ENCODE measurements at places on chromosomes 6 and 20.

DNA sequence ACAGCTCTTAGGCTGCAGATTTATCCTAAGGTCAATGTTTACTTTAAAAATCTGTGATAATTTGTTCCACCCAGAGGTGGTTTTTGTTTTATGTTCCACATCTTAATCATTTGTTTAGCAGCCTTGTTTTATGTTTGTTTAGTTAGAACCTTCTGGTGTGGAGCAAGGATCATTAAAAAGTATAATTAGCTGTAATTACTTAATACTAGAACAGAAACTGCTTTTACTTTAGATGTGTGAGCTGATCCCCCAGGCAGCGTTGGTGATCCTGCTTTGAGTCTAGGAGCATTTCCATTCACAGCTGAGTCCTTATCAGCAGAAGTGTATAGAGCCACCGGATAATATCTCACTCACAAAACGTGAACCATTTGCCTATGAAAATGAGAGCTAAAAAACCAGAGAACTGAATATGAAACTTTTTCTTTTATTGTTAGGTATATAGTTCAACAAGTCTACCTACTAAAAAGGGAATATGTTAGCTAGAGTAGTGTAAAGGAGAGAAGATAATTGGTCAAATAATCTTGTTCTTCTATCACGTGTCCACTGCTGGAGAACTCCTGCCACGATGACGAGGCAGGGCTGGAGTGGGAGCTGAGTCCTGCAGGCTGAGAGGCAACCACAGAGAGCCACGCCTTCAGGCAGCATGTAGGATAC, 78.5 kb downstream of the TRMT11 start:
- no peak for DNase-seq

DNA sequence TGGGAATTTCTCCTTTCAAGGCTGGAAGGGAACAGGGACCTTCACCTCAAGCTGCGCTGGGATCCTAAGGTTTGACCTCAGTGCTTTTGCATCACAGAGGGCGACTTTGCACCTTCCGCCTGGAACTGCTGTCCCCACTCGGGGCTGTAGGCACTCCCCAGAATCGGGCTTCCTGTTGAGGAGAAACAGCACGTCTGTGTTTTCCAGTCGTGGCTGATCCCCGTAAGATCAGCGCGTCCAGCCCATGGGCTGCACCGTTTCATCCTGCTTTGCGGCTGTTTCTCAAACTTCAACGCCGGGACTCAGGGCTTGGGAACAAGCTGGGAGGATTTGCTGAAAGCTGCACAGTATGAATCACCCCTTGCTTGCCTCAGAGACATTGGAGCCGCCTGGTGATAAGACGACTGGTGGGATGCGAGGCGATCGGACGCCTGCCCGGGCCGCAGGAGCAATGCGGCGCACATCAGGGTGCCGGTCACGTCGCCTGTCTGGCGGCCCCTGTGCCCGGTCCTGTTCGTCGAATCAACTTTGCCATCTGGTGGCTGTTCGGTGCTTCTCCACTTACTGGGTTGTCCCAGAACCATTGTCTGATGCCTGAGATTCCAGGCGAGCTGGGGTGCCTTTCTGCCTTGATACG, 53.6 kb upstream of the FRMD1 start:
- DNase-seq = no peak

- DNase-seq = no peak
Measured at GRCh38 chr6:10418862-10419748, 4.2 kb upstream of the TFAP2A start.

DNA sequence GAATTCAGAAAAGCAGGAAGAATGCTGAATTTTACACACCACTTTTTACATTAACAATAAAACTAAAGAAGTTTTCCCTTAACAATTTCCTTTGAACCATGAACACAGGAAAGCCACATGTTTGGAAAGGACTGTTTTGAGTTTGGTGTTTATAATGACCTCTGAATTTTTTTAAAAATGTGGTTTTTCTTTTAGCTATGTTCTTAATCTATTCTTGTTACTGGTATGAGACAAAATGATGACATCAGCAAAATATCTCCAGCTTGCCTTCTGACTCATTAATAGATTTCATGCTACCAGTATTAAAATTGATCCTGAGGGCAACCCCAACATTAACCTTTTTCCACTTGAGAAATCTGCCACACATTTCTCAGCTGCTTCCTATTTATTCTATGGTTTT, 217.5 kb upstream of the THEMIS start:
- no peak for DNase-seq

DNA sequence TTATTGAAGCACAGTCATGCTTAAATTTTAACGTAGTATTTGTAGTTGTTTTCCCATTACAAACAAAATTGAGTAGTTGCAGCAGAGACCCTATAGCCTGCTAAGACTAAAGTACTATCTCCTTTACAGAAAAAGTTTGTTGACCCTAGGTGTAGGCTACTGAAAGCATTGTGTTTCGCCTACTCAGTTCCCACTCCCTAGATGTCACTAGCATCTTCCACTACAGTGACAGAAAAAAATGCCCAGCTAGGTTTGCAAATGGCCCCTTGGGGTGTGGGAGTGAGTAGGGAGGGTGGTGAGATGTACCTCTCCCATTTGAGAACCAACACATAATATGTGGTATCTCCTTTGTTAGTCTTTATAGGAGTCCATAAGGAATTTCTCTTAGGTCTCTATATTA, 34.5 kb downstream of the UBR2 start:
- DNase-seq = no peak

DNA sequence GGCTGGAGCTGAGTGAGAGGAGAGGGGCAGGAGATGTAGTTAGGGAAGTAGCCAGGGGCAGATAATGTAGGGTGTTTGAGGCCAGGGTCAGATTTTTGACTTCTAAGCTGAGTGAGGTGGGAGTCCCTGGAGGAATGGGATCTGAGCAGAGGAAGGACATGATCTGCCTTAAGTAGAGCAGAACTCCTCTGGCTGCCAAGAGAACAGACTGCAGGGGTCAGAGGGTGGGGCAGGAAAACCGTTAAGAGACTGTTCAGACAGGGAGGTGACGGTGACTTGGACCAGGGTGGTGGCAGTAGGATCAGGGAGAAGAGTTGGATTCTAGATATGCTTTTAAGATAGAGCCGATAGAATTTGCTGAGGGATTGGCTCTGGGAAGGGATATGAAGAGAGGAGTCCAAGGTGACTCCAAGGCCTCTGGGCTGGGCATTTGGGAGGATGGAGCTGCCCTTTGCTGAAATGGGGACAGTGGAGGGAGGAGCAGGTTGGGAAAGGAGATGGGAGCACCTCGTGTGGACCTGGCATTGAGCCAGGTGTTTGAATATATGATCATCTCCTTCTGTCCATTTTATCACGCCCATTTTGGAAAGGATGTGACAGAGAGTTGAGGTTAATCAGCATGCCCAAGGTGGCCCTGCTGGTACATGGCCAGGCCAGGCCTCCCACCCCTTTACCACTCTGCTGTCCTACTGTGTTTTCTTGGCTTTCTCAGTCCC, 18.8 kb downstream of the EYA2 start:
- DNase-seq = no peak

DNA sequence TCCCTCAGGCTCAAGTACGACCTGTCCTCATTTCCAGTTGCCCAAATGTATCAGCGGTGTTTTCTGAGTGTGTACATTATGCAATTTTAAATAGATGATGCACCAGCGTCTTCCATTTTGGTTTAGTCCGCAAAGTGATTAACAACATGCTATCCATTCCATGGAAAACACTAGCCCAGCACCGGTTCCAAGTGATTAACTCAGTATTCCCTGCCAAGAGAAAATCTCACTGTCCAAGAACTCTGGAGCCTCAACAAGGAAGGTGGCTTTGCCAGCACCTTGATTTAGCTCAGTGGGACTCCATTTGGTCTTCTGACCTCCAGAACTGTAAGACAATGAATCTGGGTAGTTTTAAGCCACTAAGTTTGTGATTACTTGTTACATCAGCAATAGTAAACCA, 107.2 kb downstream of the FOXC1 start:
- DNase-seq = no peak

- DNase-seq = no peak
Measured at GRCh38 chr20:10668677-10669368, 5.0 kb downstream of the JAG1 start.

DNA sequence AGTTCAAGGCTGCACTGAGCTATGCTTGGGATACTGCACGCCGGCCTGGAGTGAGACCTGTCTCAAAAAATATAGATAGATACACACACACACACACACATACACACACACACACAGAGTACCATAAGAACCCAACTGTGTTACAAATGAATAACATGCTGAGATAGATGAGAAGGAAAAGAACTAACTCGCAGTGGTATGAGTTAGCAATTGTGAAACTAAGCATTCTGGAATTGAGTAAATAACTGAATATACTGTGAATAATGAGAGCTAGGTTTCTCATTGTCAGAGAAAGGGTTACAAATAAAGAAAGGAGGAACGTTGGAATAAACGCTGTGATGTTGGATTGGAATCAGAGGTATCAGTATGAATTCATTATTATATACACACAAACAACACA, 14.6 kb upstream of the FAXC start:
- no peak for DNase-seq

DNA sequence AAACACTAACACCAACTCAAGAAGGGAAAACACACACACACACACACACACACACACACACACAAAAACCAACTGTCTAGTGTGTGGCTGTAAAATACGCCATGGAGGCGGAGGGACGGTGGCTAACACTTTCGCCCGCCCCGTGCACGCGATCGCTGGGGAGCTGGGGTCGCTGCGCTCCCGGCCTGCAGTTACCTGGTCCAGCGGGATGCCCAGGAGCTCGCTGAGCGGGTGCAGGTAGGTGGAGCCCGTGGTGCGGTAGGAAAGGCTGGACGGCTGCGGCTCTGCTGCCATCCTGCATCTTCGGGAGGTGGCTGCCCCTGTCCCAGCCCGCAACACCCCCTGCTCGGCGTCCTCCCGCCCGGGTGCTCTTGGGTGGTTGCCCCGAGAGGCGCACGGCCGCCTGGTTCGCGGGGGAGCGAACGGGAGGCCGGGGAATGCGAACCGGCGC, 303 bp downstream of the MBOAT1 start:
- no peak for DNase-seq

- DNase-seq = no peak
Measured at GRCh38 chr6:170224694-170225660, 65.9 kb downstream of the DLL1 start.

DNA sequence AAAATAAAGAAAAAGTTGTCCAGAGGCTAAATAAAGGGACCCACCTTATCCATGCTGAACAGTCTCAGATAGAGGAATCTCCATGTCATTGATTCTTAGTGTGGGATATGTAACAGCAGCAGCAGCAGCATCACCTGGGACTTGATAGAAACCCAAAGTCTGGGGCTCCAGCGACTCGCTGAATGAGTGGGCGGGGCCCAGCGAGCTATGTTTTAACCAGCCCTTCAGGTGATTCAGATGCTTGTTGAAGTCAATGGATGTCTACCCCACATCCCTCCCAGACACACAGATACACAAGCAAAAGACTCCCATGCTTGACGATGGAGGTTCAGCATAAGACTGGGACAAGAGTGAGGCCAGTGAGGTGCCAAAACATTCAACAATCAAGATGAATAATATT, 298.6 kb downstream of the UBE3D start:
- DNase-seq = no peak

- no peak for DNase-seq
Measured at GRCh38 chr6:51487937-51488336, 599.5 kb downstream of the PKHD1 start.

DNA sequence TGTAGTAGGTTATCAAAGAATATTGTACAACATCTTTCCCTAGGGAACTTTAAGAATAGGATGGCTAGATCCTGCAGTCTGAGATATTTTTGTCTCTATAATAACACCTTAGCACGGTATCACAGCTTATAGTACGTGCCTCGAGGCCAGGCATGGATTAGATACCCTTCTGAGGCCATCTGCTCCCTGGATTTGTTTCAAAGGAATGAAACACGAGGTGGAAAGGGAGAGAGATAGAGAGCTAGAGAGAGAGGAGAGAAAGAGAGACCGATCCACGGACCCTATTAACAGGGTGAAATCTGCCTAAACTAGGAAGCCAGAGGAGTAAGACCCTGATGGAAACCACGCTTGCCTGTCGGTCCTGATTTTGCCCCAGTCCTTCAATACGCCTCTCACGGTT, 92.5 kb downstream of the CD83 start:
- no peak for DNase-seq

GRCh38 chr20:62655282-62656196, 13.2 kb downstream of the SLCO4A1 start:
- DNase-seq = no peak

DNA sequence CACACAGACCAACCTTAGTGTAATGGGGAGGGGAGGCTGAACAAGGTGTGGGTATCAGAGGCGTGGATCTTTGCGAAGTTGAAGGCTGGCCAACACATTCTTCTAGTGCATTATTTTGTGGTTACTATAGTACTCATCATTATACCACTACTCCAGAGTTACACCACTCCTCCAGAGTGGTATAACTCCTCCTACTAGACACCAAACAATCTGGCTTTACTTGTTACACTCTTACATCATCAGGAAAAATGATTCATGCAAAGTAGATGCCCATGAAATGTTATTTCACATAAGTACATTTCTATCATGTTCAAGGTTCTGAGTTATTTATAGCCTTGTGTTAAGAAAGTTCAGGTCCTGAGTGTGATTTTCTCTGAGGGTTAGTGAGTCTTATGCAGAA, 443.1 kb upstream of the OPRM1 start:
- DNase-seq = no peak

GRCh38 chr20:24533449-24533848, 64.0 kb downstream of the SYNDIG1 start:
- no peak for DNase-seq

DNA sequence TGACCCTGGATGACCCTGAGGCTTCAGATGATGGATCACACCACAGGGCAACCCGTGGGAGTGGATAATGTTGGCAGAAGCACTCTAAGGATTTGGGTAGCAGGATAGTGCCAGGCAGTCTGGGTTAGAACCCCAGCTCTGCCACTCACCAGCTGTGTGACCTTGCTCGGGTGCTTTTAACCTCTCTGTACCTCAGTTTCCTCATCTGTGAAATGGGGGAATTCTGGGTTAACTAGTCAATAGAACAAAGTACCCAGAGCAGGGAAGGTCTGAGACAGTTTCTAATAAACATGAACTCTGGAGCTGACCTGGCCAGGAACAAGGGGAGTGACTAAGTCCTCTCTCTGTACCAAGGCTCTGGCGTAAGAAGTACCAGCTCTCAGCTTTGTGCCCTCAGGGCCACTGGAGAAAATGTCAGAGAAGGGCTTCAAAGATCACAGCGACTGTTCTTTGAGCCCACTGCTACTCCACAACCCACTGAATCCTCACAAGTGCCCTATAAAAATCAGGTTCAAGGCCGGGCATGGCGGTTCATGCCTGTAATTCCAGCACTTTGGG, 14.7 kb upstream of the NOL4L start:
- DNase-seq = no peak

GRCh38 chr6:4567141-4567540, 209.1 kb upstream of the CDYL start:
- no peak for DNase-seq

- DNase-seq = no peak
Measured at GRCh38 chr6:125945378-125946141, 11.0 kb upstream of the HINT3 start.

- no peak for DNase-seq
Measured at GRCh38 chr20:60512443-60512842, 554.2 kb downstream of the CDH26 start.

- no peak for DNase-seq
Measured at GRCh38 chr6:150119173-150119572, 23.7 kb upstream of the PPP1R14C start.

- DNase-seq = no peak
Measured at GRCh38 chr6:24353861-24354260, 4.0 kb downstream of the DCDC2 start.
